Glutamatergic neuron (in vitro differentiated cells): ENCODE measurements at places on chromosomes 3 and 15. TPM values are rescaled to one million over a fixed set of nuclear protein-coding genes. Genes with fewer than 3 reads are reported as not detected.

CLSTN2 gene
- total RNA-seq = 3.1 TPM

PIGX gene
- 20.1 TPM for total RNA-seq

CCDC54 gene
- not detected for total RNA-seq

ASB14 gene
- total RNA-seq = not detected

PDZRN3 gene
- 21.9 TPM for total RNA-seq

RTP4 gene
- not detected for total RNA-seq
